ENCODE measurements at places on chromosomes 12 and 14. TPM values are rescaled to one million over a fixed set of nuclear protein-coding genes. Genes with fewer than 3 reads are reported as not detected.

GRCh38 chr14:65261425-65261920 is 151.1 kb upstream of the FUT8 start:
- H3K4me3 ChIP-seq = no peak overlapping the region
- peak overlapping the region; percentile 10 for H3K27ac ChIP-seq
- H3K27me3 ChIP-seq = no peaks in the 10 kb centered on the region
- no peak for DNase-seq
- H3K4me1 ChIP-seq = peaks cover 26% of the 10 kb centered on the region

KIF5A gene
- 0.15 TPM for total RNA-seq

DNA sequence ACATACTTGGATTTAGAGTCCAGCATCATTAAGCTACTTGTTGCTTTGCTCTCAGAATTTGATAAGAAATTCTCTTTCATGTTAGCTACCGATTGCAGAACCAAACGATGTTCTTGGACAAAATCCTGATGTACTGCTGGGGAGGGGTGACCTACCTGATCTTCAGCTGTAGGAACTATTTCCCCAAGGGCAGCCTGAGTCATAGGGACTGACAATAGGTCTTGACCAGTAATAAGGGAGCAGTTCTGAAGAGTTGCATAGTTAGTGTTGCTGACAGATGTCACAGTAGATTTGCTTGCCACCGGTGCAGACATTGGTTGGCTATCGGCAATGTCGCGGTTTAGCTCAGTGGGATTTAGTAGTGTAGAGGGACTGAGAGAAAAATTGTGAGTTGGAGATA is 10.6 kb downstream of the SIX4 start:
- H3K27ac ChIP-seq = no peak overlapping the region
- no peak for DNase-seq
- H3K4me3 ChIP-seq = no peak overlapping the region

LBHD2 gene
- not detected for total RNA-seq

DNA sequence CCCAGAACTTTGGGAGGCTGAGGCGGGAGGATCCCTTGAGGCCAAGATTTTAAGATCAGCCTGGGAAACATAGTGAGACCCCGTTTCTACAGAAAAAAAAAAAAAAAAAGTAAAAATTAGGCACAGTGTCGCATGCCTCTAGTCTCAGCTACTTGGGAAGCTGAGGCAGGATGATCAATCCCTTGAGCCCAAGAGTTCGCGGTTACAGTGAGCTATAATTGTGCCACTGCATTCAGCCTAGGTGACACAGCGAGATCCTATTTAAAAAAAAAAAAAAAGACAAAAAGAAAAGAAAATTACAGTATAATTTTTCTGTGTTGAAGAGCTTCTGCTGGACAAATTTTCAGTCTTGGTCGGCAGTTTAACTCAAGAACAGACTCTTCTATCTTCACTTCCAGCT is 133.9 kb upstream of the FGD4 start:
- no peaks in the 10 kb centered on the region for H3K27me3 ChIP-seq
- DNase-seq = no peak
- peaks cover 46% of the 10 kb centered on the region for H3K4me1 ChIP-seq
- peak overlapping the region; percentile 97 for H3K27ac ChIP-seq
- H3K4me3 ChIP-seq = peak overlapping the region; percentile 69

DNA sequence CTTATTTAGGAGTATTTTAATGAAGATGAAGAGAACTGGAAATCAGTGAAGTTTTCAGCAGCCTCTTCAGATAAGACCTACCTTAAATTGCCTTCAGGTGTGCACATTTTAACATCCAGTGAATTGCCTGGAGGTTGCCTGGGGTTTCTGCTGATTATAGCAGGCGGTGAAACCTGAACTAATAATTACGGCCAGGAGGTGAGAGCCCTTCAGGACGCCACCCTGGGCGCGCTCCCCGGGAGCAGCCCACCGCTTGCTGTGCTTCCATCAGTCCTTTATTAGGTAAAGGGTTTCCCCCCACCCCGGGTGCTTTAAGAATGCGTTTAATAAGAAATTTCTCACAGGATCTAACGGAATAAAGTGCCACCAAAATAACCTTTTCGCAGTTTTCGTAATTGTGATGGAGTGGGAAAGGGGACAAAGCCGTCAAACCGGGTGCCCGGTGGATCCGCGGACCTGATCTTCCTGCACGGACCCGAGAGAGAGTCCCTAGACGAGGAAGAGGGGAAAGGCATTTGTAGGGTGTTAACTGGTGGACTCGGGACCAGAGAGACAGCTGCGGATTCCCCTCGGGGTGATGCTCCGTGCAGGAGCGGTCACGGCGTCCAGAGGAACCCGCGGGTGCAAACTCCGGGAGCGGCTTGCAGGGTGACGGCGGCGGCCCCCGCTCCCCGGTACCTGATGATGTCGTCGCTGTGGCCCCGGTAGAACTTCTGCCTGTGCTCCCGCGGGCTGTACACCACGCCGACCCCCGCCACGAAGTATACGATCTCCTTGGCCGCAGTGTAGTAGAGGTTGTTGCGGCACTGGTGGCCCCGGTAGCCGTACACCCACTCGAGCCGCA is 902 bp downstream of the EML5 start:
- no peak for DNase-seq
- peaks cover 2% of the 10 kb centered on the region for H3K36me3 ChIP-seq
- H3K4me1 ChIP-seq = peaks cover 26% of the 10 kb centered on the region
- peak overlapping the region; percentile 89 for H3K4me3 ChIP-seq
- H3K27ac ChIP-seq = peak overlapping the region; percentile 71
- no peaks in the 10 kb centered on the region for H3K27me3 ChIP-seq

GRCh38 chr14:30550335-30550734 is 8.6 kb upstream of the G2E3 start:
- H3K36me3 ChIP-seq = no peaks in the 10 kb centered on the region
- H3K27ac ChIP-seq = no peak overlapping the region
- H3K4me1 ChIP-seq = peaks cover 2% of the 10 kb centered on the region
- no peak for DNase-seq
- no peak overlapping the region for H3K4me3 ChIP-seq

- no peak for DNase-seq
- H3K27me3 ChIP-seq = no peaks in the 10 kb centered on the region
- H3K4me1 ChIP-seq = no peaks in the 10 kb centered on the region
- H3K36me3 ChIP-seq = no peaks in the 10 kb centered on the region
- no peak overlapping the region for H3K4me3 ChIP-seq
- H3K27ac ChIP-seq = no peak overlapping the region
Observed at GRCh38 chr12:43079476-43079875, 472.5 kb downstream of the ADAMTS20 start.

TAS2R46 gene
- total RNA-seq = 0.60 TPM

DNA sequence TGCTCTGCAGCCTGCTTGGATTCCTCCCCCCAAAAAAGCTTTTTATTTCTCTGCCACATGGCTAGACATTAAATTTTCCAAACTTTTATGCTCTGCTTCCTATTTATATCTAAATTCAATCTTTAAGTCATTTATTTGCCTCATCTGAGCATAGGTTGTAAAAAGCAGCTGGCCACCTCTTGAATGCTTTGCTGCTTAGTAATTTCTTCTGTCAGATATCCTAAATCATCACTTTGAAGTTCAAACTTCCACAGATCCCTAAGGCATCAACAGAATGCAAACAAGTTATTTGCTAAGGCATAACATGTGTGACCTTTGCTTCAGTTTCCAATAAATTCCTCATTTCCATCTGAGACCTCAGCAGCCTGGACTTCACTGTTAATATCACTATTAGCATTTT is 209.6 kb downstream of the FSCB start:
- H3K27me3 ChIP-seq = no peaks in the 10 kb centered on the region
- H3K36me3 ChIP-seq = no peaks in the 10 kb centered on the region
- no peak overlapping the region for H3K27ac ChIP-seq
- no peak for DNase-seq
- no peak overlapping the region for H3K4me3 ChIP-seq
- no peaks in the 10 kb centered on the region for H3K4me1 ChIP-seq

- H3K27me3 ChIP-seq = no peaks in the 10 kb centered on the region
- H3K27ac ChIP-seq = no peak overlapping the region
- no peak for DNase-seq
- no peaks in the 10 kb centered on the region for H3K36me3 ChIP-seq
Observed at GRCh38 chr12:57039016-57039798, 10.7 kb downstream of the MYO1A start.

DNA sequence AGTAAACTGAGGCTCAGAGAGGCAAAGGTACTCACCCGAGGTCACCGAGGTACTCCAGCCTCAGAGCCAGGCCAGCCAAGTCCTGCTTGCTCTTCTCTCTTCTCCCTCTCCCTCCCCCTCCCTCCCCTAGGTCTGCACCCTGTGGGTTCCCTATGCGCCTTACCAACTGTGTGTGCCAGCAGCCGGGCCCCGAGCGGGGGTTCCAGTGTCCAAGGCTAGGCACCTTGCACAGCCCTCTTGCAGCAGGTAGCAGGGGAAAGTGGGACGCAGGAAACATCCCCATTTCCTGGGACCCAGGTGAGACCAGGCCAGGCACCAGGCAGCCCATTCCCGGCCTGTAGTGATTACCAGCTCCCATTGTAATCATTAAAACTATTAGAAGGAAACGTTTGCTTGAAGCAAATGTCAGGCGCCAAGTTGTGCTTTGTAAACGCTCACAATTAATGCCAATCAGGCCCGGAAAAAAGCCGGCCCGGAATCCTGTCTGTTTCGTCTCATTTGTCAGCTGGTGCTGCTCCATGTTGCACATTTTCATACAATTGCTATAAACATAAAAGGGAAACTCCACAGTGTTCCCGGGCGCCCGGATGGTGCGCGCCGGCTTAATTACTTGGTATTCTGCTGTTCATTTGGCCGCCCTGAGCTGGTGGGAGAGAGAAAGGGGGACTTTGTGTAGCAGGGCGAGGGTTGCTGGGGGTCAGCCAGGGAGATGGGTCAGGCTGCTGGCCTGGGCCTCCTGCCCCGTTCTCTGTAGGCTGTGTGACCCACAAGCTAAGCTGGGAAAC is 11.9 kb downstream of the FAM222A start:
- no peak overlapping the region for H3K4me3 ChIP-seq
- no peak overlapping the region for H3K27ac ChIP-seq
- H3K36me3 ChIP-seq = no peaks in the 10 kb centered on the region
- H3K4me1 ChIP-seq = no peaks in the 10 kb centered on the region
- DNase-seq = no peak

GRCh38 chr12:33330940-33331339 is 108.7 kb downstream of the SYT10 start:
- no peak overlapping the region for H3K4me3 ChIP-seq
- no peak overlapping the region for H3K27ac ChIP-seq
- no peaks in the 10 kb centered on the region for H3K4me1 ChIP-seq
- H3K36me3 ChIP-seq = no peaks in the 10 kb centered on the region
- H3K27me3 ChIP-seq = no peaks in the 10 kb centered on the region
- no peak for DNase-seq

DNA sequence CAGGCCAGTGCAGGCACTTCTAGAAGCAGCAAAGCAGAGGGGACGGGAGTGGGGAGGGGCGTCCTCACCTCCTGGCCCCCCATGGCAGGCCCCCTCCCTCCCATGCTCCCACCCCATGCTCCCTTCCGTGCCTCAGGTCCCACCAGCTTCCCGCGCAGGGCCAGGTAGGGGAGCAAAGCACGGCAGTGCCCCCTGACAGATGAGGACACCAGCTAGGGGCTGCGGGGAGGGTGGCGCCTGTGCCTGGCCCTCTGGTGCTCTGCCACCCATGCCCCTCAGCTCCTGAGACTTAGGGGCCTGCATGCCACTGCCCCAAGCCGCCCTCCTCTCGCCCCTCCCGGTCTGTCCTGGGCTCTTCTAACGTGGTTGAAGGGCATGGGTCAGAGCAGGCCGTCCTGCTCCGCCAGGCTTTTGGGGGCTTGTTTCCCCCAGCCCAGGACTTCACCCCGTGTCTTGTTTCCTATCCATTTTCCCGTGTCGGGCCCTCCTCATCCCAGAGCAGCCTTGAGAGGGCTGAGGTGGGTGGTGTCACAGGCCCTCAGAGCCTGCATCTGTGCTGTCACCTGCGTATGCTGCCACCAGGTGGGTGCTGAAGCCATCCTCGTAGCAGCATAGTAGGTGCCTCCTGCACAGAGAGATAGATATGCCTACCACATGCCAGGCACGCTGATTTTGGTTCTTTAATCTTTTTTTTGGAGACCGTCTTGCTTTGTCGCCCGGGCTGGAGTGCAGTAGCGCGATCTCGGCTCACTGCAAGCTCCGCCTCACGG is 10.2 kb downstream of the TRMT61A start:
- H3K27ac ChIP-seq = no peak overlapping the region
- no peak for DNase-seq
- peaks cover 1% of the 10 kb centered on the region for H3K27me3 ChIP-seq

DNA sequence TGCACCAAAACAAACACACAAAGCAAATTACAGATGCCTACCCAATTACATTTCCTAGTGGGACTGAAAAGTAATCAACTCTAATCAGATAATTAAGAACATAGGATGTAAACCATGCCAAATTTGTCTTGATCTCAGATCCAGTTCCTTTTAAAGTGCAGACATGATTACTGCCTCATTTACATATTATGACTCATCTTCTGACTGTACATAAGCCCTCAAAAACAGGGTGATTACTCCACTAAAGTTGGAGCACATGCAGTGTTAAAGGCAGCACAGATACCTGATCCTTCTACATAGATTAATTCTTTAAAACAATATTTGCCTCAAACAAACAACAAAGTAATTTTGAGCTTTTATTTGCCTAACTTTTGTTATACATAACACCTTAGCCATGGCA is 337.2 kb downstream of the RPS29 start:
- peaks cover 3% of the 10 kb centered on the region for H3K27me3 ChIP-seq
- H3K4me3 ChIP-seq = no peak overlapping the region
- H3K27ac ChIP-seq = no peak overlapping the region
- no peak for DNase-seq

- H3K36me3 ChIP-seq = no peaks in the 10 kb centered on the region
- no peak for DNase-seq
- no peak overlapping the region for H3K4me3 ChIP-seq
Observed at GRCh38 chr14:76710056-76711010, 50.9 kb upstream of the VASH1 start.

SRRM4 gene
- not detected for total RNA-seq

GRCh38 chr14:75150150-75150549 is 23.3 kb upstream of the NEK9 start:
- H3K4me3 ChIP-seq = no peak overlapping the region
- H3K27me3 ChIP-seq = no peaks in the 10 kb centered on the region

GRCh38 chr14:28012629-28013415 is 753.8 kb upstream of the FOXG1 start:
- no peaks in the 10 kb centered on the region for H3K27me3 ChIP-seq
- H3K4me3 ChIP-seq = no peak overlapping the region
- H3K4me1 ChIP-seq = no peaks in the 10 kb centered on the region
- H3K36me3 ChIP-seq = no peaks in the 10 kb centered on the region
- DNase-seq = no peak

- H3K36me3 ChIP-seq = no peaks in the 10 kb centered on the region
- no peak for DNase-seq
- no peak overlapping the region for H3K27ac ChIP-seq
- no peaks in the 10 kb centered on the region for H3K4me1 ChIP-seq
Observed at GRCh38 chr12:48873096-48873495, 7.4 kb upstream of the RND1 start.

GRCh38 chr12:115710104-115710564 is 567.4 kb downstream of the MED13L start:
- H3K36me3 ChIP-seq = no peaks in the 10 kb centered on the region
- no peak overlapping the region for H3K27ac ChIP-seq
- no peaks in the 10 kb centered on the region for H3K4me1 ChIP-seq
- no peak overlapping the region for H3K4me3 ChIP-seq

- H3K36me3 ChIP-seq = no peaks in the 10 kb centered on the region
- DNase-seq = no peak
- peaks cover 17% of the 10 kb centered on the region for H3K4me1 ChIP-seq
- H3K4me3 ChIP-seq = no peak overlapping the region
- H3K27me3 ChIP-seq = peaks cover 20% of the 10 kb centered on the region
- no peak overlapping the region for H3K27ac ChIP-seq
Observed at GRCh38 chr12:32765906-32766305, 10.2 kb upstream of the YARS2 start.
